ENCODE measurements at places on chromosomes 6 and 20. TPM values are rescaled to one million over a fixed set of nuclear protein-coding genes. Genes with fewer than 3 reads are reported as not detected.

DNA sequence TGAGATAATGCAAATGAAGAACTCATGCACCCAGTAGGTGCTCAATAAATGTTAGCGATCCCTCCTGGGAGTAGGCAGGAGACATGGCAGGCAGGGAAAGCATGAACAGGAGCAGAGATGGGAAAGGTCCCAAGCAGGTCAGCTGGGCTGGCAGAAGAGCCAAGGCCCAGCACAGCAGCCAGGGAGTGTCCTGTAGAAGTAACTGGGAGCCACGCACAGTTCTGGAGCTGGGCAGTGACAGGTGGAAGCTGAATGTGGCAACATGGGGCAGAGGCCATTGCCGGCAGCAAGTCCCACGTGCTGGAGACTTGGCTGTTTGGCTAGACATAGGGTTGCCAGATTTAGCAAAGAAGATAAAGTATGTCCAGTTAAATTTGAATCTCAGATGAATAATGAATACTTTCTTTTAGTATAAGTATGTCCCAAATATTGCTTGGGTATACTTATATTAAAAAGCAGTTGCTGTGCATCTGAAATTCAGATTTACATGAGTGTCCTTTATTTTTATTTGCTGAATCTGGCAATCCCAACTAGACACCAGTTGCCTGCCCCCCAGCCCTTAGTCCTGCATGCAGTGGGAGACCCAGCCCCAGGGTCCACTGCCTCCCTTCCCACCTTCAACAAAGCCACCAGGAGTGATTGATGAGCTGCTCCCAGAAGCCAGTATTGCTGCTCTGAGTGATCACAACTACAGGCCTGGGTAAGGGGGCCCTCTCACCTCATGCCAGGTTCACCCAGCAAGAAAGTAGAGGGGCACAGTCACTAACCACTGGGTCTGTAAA is 3.7 kb upstream of the LPIN3 start:
- DNase-seq = no peak

GRCh38 chr20:19815553-19815991 is 57.5 kb downstream of the RIN2 start:
- DNase-seq = no peak

DNA sequence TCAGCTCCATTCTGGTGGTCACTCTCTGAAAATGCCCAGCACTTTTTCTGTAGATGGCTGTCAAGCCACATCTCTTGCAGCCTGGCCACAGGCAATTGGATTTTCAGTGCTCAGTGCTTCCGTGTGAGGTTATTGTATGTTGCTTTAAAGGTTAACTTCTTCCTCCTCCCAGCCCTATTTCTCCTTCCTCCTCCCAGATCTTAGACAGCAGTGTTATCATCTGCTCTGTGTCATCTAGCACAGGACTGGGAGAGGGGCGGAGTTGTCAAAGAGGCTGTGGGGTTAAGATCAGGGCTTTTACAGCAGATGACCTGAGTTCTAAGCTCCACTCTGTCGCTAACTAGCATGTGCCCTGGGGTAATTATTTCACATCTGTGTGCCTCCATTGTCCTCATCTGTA is 129.0 kb downstream of the PHACTR3 start:
- DNase-seq = no peak

GRCh38 chr6:14217728-14218518 is 100.4 kb downstream of the CD83 start:
- DNase-seq = no peak

- no peak for DNase-seq
Observed at GRCh38 chr6:110387986-110388385, 27.4 kb downstream of the DDO start.

GRCh38 chr6:6861995-6862394 is 245.8 kb upstream of the RREB1 start:
- DNase-seq = no peak

The RBM12 gene
- 64.8 TPM for total RNA-seq

The PI3 gene
- not detected for total RNA-seq

The POU5F1 gene
- total RNA-seq = 3.0 TPM

The SCGN gene
- total RNA-seq = 0.21 TPM

The NT5E gene
- 36.9 TPM for total RNA-seq

Measured in urinary bladder (tissue), 4 donors.